Endodermal cell (in vitro differentiated cells): ENCODE measurements at places on chromosomes 6 and 20. TPM values are rescaled to one million over a fixed set of nuclear protein-coding genes. Genes with fewer than 3 reads are reported as not detected.

- peak; percentile 5 for DNase-seq
These were observed 82.1 kb upstream of the F13A1 start for GRCh38 chr6:6402591-6402990.

COL11A2 gene
- total RNA-seq, result 0.86 and 1.3 TPM in 2 replicates

GRCh38 chr6:13400772-13401171, 72.4 kb upstream of the TBC1D7 start:
- DNase-seq, result peak; percentile 51

GRCh38 chr6:16105854-16106253, 23.0 kb upstream of the MYLIP start:
- no peak for DNase-seq

NINL gene
- 57.3 and 78.5 TPM in 2 replicates for total RNA-seq

DNA sequence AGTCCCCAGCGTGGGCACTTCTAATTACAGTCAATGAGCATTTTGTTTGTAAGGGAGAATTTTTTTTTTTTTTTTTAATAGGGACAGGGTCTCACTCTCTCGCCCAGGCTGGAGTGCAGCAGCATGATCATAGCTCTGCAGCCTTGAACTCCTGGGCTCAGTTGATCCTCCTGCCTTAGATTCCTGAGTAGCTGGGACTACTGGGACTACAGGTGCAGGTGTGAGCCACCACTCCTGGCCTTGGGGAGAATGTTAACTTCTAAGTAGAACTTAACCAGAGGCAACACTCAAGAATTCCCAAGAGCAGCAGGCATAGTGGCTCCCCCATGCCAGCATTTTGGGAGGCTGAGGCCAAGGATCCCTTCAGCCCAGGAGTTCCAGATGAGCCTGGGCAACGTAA, 52.9 kb upstream of the ZNF217 start:
- DNase-seq, result no peak

PGC gene
- not detected in 2 replicates for total RNA-seq

CLPSL1 gene
- total RNA-seq, result not detected in 2 replicates

- DNase-seq, result no peak
These were observed 53.0 kb downstream of the RRBP1 start for GRCh38 chr20:17629025-17629424.

DNA sequence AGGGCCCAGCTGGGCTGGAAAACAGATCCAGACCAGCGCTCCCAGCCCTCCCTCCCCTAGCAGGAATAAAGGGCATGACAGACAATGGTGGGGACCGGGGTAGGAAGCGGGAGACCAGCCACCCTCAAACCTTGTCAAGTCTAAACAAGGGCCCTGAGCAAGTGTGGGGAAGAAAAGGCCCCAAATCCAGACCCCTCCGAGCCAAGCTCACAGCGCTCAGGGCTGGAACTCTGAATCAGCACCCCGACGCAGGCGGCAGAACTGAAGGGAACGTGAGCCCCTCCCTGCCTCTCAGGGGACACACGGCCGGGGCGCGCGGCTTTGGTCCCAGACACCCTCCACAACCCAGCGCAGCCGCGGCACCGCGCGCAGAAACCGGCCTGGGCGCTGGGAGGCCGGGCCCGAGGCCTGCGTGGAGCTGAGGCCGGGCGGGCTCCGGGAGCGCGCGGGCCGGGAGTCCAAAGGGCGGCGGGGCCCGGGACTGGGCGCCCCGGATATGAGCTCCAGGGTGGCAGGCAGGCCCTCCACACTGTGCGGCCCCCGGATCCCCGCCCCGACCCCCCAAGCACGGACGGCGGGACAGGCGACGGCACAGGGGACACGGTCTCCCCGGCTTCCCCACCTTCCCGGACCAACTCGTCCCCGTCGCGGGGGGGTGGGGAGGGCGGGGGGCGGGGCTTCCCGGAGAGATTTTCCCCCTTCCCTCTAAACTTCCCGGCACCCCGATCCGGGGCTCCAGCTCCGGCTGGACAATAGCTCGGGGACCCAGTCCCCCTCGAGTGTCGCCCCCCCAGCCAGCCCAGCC, 641 bp downstream of the TEAD3 start:
- peak; percentile 82 for DNase-seq

RSPH3 gene
- total RNA-seq, result 6.8 and 7.4 TPM in 2 replicates

DNA sequence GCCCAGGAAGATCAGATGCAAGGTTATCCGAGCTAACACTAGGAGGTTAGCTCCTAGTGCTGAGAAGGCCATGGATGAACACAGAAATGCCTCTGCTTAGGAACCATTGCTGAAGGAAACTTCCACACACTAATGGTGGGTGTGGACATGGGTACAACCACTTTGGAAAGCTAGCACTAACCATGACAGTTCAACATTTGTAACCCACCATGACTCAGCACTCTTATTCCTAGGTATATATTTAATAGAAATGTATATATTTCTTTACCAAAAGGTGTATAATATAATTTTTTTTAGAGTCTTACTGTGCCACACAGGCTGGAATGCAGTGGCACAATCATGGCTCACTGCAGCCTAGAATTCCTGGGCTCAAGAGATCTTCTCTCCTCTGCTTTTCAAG, 85.3 kb upstream of the BTBD3 start:
- DNase-seq, result no peak

DNA sequence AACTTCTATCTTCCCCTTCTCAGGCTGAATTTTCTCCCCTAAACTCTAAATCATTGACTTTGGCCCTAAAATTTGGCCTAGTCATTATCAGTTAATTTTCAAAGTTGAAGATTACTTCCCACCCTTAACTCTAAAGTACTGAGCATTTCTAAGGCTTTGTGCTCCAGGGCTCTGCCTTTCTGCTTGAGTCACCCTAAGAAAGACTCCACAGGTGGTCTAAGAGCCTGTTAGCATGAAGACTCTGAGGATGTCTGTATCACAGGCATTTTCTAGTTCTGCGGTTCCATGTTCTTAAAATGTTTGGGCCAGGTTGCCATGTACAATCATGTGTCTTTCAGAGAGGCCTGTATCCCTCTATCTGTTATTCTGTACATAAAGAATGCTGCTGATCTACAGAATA, 808.1 kb upstream of the MANEA start:
- peak; percentile 53 for DNase-seq

GRCh38 chr6:37068356-37069270, 63.2 kb downstream of the FGD2 start:
- no peak for DNase-seq

- no peak for DNase-seq
These were observed 22.0 kb upstream of the CGA start for GRCh38 chr6:87116922-87117321.

GRCh38 chr6:99186417-99186816, 163.1 kb downstream of the FAXC start:
- no peak for DNase-seq

DNA sequence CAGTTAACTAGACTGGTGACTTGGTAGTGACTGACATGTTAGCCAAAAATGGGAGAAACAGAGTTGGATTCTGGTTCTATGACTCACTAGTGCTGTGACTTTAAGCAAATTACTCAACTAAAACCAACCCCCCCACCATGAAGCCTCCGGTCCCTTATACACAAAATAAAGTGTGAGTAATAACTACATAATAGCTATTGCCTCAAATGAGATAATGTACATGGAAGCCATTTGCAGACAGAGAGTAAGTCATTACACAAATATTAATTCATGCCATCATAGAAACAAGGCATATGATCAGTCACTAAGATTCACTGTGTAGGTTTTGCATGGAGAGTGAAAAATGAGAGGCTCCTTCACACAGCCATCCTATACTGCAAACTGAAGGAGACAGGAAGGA, 111.9 kb downstream of the HIVEP2 start:
- no peak for DNase-seq

GRCh38 chr6:3808759-3809514, 40.2 kb upstream of the FAM50B start:
- no peak for DNase-seq

DNA sequence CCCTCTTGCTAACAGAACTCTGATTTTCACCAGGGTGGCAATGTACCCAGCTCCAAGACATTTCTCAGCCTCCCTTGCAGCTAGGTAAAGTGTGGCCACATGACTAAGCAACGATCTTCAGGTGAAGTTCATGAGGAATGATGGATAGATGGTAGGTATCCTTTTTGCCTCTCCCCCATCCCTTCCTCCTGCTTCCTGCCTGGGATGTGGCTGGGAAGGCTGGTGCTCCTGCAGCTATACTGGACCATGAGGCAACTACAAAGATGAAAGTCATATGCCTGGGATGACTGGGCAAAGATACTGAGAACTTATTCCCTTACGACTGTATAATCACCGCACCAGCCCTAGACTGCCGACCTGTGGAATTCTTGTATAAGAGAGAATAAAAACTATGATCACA, 13.4 kb downstream of the ZNF335 start:
- DNase-seq, result peak; percentile 9

HDGFL1 gene
- total RNA-seq, result not detected in 3 replicates

DNA sequence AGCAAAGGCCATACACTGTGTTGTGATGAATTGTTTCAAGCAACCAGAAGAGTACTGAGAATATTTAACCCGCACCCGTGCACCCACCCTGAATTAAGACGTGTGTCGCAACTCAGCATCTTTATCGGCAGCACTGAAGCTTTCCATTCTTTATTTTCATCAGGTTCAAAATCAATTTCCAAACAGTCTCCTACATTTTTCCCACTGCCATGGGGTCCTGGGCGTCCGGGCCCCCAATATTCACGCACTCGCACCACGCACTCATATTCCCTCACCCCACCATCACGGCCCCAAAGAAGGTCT, 1.8 kb downstream of the LTB start:
- no peak for DNase-seq

- no peak for DNase-seq
These were observed 134.8 kb downstream of the DTNBP1 start for GRCh38 chr6:15527838-15528617.

DNA sequence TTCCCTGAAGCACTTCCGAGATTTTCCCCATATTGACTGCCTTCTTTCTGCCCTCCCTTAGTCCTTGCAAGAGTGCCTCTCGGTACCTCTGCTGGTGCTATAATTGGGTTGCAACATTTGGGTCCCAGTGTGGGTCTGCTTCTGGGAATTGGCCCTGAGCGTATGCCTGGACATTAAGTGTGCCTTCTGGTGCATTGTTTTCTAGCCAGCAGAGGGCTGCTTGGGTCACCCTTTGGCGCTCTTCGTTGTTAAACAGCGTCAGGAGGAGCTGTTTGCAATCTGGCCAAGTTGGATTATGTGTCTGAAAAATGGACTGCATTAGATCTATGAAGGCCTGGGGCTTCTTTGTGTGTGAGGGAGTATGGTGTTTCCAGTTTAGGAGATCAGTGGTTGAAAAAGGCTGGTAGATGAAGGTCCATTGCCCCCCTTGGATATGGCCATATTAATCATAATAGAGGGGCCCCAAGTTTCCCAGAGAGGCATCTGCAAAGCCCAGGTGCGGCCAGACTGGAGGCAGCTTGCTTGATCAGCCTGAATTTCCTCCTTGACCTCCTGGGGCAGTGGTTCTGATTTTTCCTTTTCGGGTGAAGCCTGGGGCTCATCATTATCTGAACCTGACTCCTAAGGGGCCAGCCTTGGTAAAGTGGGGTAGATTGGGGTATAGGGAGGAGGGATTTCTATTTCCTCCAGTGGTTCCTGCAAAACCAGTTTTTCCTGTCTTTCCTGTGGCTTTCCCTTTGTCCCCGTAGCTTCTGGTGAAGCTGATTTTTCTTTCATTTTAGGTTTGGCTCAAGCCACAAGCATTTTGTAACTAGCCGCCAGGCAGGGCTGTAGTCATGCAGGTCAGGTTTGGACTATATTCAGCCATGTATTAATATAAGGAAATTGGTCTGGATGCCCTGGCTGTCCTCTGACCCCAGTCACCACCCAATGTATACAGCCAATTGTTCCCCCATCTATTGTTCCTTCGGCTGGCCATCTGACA, 85.4 kb upstream of the GPR6 start:
- DNase-seq, result peak; percentile 58

- DNase-seq, result peak; percentile 78
These were observed 6.1 kb downstream of the UBE2J1 start for GRCh38 chr6:89346433-89346832.

- no peak for DNase-seq
These were observed 96.4 kb downstream of the BANF2 start for GRCh38 chr20:17796091-17796563.

GRCh38 chr6:24905483-24905882, 30.3 kb downstream of the RIPOR2 start:
- DNase-seq, result no peak

GRIK2 gene
- 1.00 to 1.9 TPM (median 1.7 TPM) in 3 replicates for total RNA-seq

- DNase-seq, result no peak
These were observed 64.8 kb downstream of the SYNJ2 start for GRCh38 chr6:158046201-158047126.

DNA sequence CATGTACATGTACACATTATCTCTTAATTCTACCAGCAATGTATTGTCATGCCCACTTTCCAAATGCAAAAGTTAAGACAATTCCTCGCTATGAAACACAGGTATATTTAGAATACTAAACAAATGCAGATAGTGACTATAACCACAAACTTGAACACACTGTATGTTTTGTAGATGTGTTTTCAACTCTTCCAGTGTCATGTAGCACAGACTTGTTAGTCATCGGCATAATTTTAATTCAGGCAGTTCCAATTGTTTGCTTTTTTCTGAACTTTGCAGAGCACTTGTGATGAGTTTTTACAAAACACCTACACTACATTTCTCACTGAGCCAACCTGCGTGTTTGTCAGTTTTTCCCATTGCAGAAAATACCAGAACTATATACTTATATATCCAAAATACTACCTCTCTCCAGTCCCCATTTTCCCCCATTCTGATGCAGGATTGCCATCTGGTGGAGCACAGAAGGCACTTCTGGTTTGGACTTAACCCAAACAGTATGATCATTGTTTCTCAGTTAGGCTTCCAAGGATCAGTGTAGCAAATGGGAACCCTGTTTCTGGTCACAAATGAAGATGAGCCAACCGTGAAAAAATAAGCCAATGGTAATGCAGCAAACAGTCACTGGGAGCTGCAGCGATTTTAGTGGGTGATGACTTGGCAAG, 143.4 kb downstream of the ADGRB3 start:
- DNase-seq, result peak; percentile 76

- DNase-seq, result no peak
These were observed 130.0 kb downstream of the DLL1 start for GRCh38 chr6:170160628-170161611.

TFAP2D gene
- not detected in 2 replicates for total RNA-seq

CCR6 gene
- not detected in 3 replicates for total RNA-seq

ABCC10 gene
- total RNA-seq, result 38.0 and 44.8 TPM in 2 replicates

DNA sequence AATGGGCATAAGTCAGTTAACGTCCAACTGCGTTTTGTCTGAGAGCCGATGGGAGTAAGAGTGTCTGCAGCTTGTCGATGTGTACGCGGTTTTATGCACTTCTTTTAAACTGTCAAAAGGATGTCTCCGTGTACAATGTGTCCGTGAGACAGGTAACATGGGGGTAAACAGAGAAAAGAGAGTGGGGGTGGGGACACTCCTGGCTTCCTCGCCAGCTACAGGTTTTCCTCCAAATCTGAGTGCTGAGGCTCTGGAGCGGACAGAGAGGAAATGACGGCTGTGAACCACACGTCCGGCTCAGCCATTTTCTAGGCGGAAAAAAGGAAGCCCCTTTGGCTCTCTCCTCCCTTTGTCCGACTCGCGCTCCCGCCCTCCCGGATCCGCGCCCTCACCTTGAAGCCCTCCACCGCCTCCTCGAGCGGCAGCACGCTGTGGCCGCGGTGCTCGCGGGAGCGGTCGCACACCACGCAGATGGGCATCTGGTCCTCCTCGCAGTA, 916 bp downstream of the TRIM27 start:
- DNase-seq, result no peak

FAM210B gene
- 16.8 to 22.6 TPM (median 18.4 TPM) in 3 replicates for total RNA-seq

MUC22 gene
- not detected in 2 replicates for total RNA-seq

GRCh38 chr20:39784693-39785092, 822.5 kb downstream of the DHX35 start:
- DNase-seq, result no peak

OR12D2 gene
- total RNA-seq, result not detected in 2 replicates
